ENCODE measurements at places on chromosomes 2 and 18.

- DNase-seq: no peak
Measured at GRCh38 chr18:40148960-40149359, 1806.1 kb upstream of the PIK3C3 start.

DNA sequence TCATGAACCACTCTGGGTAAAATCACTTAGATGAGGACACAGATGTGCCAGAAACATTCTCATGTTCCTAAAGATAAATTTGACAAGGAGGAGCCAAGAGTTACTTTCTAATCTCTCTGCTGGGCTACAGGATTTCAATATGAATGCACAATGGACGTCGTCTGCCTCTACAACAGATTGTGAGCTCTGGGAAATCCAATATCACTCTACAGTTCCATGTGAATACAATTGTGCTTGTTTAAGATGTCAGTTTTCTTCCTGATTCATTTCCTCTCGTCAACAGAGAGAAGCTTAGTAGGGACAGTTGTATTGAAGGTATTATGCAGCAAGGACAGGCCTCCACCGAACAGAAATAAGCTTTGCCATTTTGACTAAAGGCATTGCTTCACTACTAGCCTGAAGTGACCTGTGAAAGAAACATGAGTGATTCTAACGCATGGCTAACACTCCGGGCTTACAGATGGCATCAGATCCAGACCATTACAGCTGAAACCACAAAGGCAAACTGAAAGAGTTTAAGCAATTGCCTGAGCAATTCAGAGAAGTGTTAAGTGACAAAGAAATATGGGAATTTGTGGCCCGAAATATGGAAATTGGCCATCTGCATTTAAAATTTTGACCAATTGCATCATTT lies 1591.5 kb downstream of the LRP1B start:
- DNase-seq: no peak

GRCh38 chr2:148810081-148810480 lies 64.9 kb upstream of the KIF5C start:
- DNase-seq: no peak

DNA sequence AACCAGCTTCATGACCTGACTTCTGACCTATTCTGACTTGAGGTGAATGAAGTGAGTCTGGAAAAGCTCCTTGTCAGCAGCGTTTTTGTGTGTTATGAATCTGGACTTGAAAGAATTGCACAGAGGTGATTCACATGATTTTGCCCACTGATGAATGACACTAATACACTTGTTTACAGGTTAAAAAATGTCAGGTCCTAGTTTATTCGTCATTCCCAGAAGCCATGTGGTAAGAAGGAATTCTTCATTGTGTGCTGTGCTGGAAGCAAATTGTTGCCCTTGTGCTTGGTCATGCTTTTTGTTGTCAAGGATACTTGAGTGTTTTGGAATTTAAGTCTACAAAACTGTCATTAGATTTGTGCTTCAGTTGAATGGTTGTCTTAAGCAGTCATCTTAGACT lies 15.5 kb downstream of the SEC11C start:
- DNase-seq: no peak

- DNase-seq: no peak
Measured at GRCh38 chr2:12688091-12688490, 28.6 kb upstream of the TRIB2 start.

GRCh38 chr2:151855111-151855510 lies 26.9 kb upstream of the ARL5A start:
- DNase-seq: no peak

DNA sequence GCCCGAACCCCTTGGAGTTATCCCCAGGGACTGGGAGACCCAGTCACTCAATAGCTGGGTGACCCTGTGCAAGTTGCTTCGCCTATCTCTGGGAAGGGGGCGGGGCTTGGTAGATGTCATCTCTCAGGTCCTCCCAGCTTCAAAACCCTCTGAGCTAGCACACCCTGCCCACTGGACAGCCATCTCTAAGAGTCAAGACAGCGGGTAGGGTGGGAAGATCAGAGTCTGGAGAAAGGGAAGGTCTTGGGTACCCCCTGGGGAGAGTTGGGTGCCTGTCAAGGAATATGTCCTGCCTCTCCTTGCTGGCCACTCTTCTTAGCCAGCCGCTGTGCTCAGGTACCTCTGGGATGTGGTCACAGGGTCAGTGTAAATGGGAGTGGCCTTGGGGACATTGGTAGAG lies 8.0 kb downstream of the GLI2 start:
- no peak for DNase-seq

- no peak for DNase-seq
Measured at GRCh38 chr2:115596659-115597375, 1154.4 kb downstream of the DPP10 start.

DNA sequence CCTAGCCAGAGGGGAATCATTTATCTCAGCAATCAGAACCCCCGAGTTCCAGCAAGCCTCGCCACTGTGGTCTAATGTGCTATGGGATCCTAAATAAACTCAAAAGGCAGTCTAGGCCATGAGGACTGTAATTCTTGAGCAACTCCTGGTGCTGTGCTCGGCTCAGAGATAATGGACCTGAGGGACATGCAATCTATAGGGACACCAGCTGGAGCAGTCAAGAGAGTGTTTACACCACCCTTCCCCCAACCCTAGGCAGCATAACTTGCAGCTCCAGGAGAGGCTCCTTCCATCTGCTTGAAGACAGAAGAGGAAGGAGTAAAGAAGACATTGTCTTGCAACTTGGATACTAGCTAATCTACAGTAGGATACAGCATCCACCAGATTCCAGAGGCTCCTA lies 225.5 kb upstream of the KLHL14 start:
- no peak for DNase-seq

DNA sequence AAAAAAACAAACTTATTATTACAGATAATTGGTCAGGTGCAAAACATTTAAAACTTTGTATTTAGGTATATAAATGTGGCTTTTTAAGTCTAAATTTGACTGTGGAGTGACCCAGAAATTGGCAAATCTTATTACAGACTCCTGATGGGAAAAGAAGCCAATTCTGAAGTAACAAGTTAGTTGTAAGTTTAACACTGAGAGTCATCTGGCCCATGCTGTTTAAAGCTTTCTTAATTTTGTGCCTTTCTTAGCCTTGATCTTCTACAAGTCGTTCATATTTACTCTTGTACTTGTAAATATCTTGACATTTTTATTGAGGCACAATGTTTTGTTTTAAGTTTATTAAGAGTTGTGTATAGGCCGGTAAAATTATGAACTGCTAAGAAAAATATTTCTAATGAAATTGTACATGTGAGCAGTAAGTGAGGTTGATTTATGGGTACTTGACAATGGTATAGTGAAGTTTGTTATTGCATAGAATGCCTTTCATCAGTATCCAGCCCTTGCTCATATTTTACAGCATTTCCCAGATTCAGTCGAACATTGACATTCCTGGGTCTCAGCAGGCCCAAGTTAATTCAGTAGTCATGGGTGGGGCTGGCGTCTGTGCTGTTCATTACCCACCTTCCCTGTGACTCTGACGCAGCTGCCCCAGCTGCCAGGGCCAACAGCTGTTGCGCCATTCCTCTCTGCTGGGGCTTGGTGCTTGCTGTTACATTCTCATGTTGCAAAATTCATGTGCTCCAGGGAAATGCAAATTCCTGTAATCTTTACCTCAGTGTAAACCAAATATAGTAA lies 121.4 kb downstream of the ZNF236 start:
- DNase-seq: no peak
